Right cardiac atrium (tissue), 5 donors: ENCODE measurements at places on chromosomes 12 and 14. TPM values are rescaled to one million over a fixed set of nuclear protein-coding genes. Genes with fewer than 3 reads are reported as not detected.

CISTR gene
- total RNA-seq = 4.0 TPM

TDRD9 gene
- 8.8 TPM for total RNA-seq

DMAC2L gene
- 19.9 TPM for total RNA-seq

DNA sequence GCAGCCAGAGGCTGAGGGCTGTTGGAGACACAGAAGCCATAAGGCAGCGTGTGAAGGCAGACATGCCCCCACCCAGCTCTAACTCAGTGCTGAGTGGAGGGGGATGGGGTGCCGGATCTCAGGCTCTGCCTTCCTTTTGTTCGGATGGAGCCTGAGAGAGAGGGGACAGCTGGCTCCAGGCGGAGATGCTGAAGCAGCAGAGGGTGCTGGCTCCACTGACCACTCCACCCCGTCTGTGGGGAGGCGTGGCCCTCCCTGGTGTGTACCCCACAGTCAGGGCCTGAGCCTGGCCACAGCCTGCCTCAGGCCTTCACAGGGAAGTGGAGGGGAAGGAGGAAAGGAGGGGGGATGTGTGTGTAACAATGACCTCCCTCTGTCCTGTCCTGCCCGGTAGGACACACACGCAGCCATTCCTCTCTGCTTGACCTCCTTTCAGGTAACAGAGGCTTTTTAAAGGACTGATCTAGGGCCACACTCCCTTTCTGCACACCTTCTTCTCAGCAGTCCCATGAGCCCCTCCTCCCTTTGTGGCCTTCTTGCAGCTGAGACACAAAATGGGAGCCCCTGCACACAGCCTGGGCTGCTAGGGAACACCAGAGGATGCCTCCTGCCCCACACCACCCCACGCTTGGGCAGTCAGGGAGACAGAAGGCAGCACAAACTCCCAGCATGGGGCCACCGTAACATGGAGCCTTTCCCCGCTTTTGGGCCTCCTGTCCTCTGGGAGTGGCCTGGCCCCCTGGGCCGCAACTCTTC is 9.6 kb upstream of the ENDOU start:
- peak; percentile 80 for DNase-seq

GPR135 gene
- total RNA-seq = 5.0 TPM
